Stimulated activated CD4-positive, alpha-beta T cell treated with anti-CD3 and anti-CD28 coated beads, Interleukin-4, amount 100 ng/mL, for 1 hour (primary cell): ENCODE measurements at places on chromosomes 2 and 18.

DNA sequence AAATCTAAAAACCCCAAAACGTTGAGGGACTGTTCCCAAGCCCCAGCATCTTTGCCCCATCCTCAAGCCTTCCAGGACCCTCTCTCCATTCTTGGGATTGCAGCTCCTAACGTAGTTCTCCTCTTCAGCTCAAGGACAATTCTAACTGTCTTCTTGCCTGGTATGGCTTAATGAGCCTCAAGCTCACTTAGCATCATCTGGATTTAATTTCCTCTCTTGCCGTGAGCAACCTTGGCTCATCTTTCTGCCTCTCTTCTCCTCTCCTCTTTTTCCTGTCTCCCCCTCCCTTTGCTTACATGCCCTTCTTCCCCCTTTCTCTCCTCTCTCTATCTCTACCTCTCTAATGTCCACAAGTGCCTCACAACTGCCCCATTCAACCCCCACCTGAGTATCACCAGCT, 44.2 kb downstream of the TACR1 start:
- no peak for DNase-seq

DNA sequence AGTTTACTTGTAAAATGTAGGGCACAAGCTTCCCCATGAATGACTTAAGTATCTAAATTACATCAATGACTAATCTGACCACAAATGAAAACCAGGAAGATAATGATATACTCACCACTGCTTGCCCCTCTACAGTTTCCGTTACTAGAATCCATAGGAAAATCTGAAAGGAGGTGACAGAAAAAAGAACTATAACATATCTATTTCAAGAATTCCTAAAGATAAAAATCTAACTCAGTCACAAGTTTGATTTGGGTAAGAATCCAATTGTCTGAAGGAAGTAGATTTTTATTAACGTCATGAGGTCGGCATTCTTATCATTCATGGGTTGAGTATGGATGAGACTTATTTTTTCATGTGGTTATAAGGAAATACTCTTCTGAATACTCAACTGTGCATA, 7.8 kb downstream of the FRZB start:
- no peak for DNase-seq

DNA sequence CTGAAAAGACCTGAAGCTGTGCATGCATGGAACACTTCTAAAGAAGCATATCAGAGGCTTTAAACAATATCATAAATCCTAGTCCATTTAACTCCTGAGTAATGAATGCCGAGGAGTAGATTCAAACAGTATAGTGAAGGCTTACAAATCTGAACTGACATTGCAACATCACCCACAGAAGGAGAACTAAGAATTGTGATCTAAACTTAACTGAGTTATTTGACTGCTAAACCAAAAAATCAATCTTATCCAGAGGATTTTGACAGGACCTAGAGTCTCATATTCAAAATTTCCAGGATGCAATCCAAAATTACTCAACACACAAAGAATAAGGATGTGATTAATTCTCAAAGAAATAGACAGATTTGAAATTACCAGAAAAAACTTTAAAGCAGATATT, 181.0 kb downstream of the SLC39A10 start:
- no peak for DNase-seq

- DNase-seq = no peak
Measured at GRCh38 chr2:130252880-130253645, 54.8 kb upstream of the TUBA3E start.

DNA sequence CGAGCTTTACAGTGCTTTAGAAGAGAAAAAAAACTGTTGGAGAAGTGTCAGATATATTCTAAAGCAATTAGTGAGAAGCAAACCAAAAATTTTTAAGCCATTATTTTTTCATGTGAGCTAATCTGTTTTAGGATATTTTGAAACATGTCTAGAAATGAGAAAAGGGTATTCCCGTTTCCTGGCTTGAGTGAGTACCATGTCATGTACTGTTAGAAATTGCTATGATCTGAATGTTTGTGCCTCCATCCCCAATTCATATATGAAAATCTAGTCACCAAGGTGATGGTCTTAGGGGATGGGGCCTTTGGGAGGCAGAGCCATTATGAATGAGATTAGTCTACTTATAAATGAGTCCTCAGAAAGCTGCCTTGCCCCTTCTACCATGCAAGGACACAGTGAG, 493.3 kb upstream of the GCFC2 start:
- no peak for DNase-seq

DNA sequence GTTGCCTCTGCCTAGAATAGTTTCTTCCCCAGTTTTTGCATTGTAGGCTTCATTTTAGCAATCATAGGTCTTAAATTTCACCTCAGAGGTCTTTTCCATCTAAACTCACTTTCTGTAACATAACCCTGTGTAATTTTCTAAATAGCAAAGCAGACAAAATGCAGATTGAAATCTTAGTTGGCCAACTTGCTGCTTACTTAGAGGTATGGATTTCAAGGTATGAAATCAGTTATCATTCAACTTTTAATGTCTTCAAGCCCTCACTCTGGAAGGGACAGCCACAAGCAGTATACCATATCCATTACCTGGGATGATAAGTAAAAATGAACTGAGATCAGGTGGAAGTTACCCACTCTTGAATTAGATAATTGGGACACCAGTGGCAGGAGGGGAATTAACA, 3.9 kb downstream of the CCDC121 start:
- DNase-seq = no peak

DNA sequence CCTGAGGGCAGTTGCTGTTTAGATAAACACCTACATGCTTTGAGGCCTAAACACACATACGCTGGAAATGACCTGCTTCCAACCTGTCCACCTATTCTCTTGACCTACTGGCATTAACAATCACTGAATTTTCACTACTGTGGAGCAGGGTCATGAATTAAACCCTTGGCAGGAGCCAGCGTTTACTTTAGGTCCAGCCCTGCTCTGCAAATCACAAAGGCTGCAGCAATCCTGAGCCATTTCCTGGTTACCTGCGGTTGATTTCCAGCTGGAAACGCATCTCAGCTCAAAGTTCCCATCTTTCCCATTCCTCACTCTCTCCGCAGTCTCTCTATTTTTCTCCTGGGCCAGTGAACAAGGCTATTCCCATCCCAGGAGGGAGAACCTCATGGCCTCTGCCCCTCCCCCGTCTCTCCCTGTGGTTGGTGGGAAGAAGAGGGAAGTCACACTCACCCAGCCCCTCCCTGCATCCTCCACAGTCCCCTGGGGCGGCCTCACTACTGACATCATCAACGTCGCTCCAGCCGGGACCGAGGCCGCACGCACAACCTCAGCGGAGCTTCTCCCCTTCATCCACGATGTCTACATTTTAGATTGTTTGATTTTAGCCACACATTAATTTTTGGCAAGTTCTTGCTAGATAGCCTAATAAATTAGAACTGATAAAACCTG, 84.5 kb upstream of the SNTG2 start:
- DNase-seq = no peak

DNA sequence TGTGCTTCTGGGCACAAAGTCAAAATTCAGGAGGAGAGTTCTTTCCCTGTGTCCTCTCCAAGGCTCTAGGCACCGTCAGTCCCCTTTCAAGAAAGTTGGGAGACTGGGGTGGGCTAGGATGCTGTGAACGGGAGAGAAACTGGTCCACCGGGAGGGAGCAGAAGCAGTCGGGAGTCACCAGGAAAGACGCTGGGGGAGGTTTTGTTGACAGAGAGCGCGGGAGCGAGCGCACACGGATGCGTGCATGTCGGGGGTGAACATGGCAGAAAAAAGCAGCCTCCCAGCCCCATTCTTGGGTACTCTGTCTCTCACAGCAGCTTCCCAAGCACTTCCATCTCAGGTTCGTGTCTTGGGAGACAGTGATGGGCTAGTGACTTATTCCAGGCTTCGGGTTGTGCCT, 97.1 kb upstream of the PXDN start:
- DNase-seq = no peak

DNA sequence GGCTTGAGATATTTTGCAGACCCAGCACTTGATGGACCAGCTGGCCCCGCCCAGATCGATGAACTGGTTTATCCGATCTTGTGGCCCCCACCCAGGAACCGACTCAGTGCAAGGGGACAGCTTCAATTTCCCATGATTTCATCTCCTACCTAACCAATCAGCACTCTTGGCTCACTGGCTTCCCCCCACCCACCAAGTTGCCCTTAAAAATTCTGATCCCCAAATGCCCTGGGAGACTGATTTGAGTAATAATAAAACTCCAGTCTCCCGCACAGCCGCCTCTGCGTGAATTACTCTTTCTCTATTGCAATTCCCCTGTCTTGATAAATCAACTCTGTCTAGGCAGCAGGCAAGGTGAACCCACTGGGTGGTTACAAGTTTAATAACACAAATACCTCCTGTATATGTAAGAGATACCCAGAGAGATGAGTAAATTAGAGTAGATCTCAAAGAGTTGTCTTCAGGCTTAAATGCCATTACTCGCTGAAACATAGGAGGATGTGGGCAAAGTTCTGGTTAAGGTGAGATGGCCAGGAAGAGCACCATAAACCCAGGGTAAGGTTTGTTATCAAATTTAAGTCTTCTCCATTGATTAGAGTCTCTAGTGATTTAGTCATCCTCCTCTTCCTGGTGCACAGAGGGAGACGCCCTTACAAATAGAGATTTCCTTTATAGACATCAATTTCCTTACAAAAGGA, 222.8 kb downstream of the ARL4C start:
- no peak for DNase-seq

- no peak for DNase-seq
Measured at GRCh38 chr2:227914362-227914761, 42.9 kb downstream of the DAW1 start.

DNA sequence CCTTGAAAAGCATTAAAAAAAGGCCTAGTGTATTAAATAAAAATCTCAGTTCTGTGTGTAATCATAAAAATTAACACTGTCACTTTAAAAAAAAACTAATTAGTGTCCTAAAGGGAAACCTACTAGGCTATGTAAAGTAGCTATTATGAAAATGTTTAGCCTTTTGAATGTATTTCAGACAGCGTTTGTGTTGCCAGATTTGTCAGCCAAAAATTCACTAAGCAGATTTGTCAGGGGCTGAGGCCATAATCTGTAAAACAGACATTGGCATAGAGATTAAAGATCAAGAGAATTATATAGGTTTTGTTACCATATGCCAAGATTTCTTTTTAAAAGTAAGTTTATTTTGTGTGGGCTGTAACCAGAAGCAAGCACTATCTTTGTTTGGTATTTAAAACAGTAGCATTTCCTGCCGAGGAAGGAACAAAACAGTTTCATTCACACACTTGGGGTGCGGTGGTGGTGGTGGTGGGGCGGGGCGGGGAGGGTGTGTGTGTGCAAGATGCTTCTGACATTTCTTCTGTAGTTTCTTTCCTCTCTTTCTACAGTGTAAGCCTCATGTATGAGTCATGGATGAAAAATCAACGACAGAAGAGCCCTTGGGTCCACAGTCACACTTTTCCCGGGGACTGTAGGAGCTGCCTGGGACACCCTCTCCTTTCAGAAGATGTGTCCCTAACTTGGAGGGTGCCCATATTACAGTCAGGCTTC, 328.5 kb upstream of the FANCL start:
- DNase-seq = no peak

DNA sequence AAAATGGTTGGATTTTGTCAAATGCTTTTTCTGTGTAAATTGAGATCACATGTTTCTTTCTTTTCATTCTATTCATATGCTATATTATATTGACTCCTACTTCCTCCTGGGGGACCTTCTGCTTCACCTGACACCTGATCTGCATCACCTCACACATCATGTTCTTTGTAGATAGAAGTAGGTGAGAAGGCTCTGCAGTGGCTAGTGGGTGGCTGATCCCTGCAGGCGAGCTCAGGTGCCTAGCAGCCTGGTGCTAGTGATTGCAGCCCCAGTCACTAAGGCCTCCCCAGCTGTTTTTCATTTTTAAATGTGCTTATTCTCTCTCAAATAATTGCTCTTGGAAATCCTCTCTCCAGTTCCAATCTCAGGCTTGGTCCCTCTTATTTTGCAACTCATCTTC, 33.6 kb downstream of the MC4R start:
- DNase-seq = no peak

- no peak for DNase-seq
Measured at GRCh38 chr2:43851011-43851980, 12.5 kb downstream of the ABCG8 start.

DNA sequence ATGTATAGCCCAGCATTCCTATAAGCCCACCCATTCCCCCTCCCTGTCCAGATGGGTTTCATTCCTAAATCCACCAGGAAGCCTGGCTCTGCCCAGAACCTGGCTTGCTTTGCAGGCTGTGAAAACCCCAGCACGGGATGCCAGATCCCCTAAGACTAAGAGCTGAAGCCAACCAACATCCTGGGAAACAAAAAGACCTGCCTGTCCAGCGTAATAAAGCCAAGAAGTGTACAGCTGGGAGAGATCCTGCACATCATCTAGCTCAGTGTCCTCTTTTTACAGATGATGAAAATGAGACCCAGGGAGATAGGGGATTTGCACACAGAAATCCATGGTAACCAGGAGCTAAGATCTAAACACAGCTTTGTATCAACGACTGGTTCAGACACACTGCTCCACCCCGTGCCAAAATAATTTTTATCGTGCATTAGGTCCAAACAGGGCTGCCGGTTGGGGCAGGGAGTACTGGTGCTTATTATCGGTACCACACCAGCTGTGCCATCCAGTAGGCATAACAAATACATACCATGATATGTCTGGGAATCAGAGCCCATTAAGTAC, 2.9 kb downstream of the RND3 start:
- DNase-seq = no peak

DNA sequence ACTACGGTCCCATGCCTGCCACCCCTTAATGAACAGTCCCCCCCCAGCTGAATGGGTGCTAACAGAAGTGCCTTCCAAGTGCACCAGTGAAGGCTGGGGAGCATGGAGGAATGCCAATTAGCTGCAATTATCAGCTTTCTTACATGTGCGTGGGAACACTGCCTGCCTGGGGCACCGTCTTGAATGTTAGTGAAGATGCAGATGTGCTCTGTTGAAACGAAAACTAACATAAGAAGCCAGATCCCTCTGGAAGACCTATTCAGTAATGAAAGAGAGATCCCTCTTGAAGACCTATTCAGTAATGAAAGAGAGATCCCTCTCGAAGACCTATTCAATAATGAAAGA, 154.5 kb downstream of the CLIP4 start:
- DNase-seq = no peak

- DNase-seq = no peak
Measured at GRCh38 chr18:21330122-21330701, 88.2 kb downstream of the GREB1L start.

DNA sequence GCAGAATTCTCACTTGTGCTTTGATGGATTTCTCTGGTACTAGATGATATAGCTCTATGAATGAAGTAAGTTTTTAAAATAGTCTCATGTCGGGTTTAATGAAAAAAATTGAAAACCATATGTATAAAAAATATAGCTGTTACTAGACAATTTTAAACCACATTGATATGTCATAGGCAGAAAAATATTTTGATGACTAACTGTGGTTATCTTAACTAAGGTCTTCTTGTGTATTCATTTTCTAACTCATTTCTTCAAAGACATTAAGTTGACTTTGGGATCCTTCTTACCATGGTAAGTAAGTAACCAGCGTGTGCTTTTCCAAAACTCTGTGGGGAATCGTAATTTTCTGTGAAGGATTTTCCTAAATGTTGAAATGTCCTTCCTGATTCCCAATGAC, 160.9 kb upstream of the COL3A1 start:
- DNase-seq = no peak

- DNase-seq = no peak
Measured at GRCh38 chr2:236054125-236054524, 114.1 kb downstream of the GBX2 start.
